ENCODE measurements at places on chromosomes 5 and 9. TPM values are rescaled to one million over a fixed set of nuclear protein-coding genes. Genes with fewer than 3 reads are reported as not detected.

Gene FOXI1
- polyA plus RNA-seq = 7.1 TPM

Gene FUT7
- polyA plus RNA-seq = 0.08 TPM

Gene GABRA6
- not detected for polyA plus RNA-seq

Gene ZNF883
- 10.0 TPM for polyA plus RNA-seq

Gene UGT3A1
- polyA plus RNA-seq = 114 TPM

Gene CTXN3
- not detected for polyA plus RNA-seq

Gene CREBRF
- polyA plus RNA-seq = 22.4 TPM

Gene OCLN
- polyA plus RNA-seq = 35.6 TPM

Gene ZNF300
- 38.2 TPM for polyA plus RNA-seq

Gene ENC1
- polyA plus RNA-seq = 79.6 TPM

DNA sequence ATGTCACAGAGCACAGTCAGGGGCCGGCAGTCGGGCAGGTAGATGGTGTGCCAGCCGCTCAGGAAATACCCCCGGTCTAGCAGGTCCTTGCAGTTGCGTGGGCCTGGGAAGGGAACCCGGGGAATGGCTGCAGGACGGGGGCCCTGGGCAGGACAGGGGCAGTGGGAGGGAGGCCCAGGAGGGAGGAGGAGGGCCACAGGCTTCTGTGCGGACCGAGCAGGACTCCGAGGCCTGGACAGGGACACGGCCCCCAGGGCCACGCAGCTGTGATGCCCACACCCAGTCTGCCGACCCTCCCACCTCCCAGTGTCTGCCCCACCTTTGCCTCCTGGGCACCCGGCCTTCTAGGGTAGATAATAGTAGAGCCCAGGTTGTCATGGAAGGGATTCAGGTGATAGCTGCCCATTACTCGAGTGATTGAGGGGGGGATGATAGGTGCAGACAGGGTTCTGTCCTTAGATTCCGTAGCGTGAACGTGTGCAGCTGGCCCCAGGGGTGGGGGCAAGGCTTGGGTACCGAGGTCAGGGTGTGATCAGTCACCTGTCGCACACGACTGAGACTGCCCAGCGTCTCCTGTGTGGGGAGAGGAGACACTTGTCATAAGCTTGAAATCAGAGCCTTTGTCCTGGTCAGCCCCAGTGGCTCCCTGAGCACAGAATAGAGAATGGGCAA, 4.5 kb downstream of the FCN1 start:
- DNase-seq = no peak

DNA sequence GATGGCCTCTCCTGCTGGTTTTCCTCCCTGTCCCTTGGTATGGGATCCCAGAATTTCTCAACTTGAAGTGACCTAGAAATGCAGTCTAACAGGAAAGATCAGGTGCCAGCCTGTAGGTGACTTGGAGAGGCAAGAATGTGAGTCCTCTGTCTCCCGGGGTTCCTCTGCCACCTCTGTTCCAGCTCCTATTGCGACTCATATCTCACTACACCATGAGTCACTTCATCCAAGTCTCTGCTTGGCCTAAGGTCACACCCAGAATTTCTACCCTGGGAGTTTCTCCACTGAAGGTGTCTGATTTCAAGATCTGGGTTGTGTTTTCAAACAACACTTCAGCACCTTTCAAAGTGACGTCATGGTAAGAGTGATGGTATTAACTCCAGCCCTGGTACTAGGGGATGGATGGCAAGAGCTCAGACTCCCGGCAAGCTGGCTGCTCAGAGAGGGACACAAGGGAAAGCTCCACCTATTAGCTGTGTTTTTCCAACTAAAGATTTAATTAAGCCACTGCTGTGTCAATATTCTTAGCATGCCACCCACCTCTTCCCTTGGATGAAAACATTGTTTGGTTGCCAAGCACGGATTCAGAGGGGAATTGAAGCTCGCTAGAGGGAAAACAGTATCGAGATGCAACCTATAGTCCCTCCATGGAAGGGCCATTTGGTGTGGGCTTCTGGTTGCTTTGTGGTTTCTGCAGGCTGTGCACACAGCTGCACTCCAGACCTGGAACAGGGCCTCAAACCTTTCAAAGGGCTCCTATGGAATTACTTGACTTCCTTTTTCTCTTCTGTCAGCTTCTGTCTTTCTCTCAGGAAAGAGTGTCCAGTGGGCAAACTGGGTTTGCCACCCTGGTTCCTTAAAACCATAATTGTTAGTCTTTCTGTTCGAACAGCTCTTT, 205.7 kb downstream of the GAS1 start:
- no peak for DNase-seq

- DNase-seq = no peak
Measured at GRCh38 chr5:43646992-43647391, 44.0 kb downstream of the NNT start.

- no peak for DNase-seq
Measured at GRCh38 chr5:67133217-67133616, 63.4 kb downstream of the CD180 start.

DNA sequence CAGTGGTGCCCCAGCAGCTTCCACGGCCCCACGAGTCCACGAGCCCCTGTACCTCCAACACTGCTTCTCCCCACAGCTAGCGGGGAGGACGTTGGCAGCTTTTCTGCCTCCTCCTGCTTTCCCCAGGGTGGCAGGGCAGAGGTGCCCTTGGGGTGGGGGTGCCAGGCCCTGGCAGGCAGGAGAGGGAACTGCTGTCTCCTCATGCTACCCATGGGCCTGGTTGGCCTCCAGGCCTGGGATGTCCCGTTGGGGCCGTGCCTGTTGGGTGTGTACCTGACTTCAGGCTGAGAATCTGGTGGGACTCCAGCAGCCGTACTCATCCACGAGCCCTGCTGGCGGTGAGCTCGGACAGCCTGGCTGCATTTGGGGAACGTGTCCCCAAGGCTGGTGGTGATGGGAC, 27.3 kb downstream of the RXRA start:
- DNase-seq = no peak

DNA sequence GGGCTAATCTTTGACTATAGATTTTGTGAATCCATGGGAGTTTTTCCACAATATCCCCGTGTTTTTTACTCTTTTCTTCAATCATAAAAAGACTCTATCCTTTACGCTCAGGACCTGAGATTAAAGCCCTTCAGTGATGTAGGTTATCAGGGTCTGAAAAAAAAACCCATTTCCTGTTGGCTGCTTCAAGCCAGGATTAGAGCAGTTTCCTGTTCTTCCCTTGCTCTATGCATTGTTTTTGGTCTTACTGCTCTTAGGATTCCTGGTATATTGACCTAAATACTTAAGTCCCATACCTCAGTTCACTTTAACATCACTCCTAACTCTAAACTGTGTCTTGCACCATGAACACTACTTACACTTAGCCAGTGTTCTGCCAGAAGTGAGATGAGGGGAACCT, 319.3 kb upstream of the CHD1 start:
- no peak for DNase-seq

DNA sequence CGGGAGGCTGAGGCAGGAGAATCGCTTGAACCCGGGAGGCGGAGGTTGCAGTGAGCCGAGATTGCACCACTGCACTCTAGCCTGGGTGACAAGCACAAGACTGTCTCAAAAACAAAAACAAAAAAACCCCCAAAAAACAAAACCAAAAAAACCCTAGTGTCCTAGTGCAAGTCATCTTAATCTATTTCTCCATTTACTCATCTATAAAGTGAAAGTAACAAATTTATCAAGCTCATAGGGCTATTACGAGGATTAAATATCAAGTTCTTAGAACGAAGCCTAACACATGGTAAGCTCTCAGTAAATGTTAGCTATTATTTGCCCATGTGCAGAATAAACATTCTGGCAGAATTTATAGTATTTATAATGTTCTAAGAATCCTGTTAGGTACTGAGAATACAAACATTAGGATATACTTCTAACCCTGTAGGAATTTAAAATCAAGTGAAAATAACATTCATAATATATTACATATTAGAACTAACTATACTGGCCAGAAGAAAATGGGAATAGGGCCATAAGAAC, 45.0 kb downstream of the GOLPH3 start:
- DNase-seq = no peak

DNA sequence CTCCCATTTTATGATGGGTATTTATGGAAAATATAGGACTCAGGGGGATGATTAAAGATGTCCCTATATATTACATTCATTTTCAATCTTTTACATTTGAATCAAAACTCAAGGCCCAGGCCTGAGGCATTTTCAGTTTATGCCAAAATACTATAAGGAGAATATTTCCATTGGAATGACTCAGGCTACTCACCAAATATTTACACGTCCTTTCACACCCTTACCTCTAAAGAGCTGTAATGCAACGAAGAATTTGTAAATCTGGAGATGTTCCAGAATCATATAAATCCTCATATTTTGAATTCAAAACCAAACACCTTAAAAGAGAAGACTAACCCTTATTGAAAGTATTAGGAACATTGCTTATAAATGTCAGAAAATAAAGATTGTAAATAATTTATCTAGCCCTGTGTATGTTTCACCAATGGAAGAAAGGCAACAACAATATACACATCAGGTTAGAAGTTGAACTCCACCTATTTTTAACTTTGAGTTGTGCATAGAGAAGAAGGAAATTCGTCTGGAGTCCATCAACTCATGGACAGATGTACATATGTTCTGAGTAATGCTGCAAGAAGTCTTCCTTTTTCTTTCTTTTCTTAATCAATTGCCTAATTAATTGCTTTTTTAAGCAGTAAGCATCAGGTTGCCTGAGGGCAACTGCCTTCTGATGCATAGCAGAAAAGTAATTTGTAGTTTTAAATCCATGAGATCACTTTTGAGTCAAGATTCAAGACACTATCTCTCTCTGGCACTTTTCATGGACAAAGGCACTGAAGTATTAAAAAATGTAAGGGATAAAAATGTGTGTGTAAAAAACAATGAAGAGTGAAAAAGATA, 579.3 kb upstream of the RGMB start:
- no peak for DNase-seq

DNA sequence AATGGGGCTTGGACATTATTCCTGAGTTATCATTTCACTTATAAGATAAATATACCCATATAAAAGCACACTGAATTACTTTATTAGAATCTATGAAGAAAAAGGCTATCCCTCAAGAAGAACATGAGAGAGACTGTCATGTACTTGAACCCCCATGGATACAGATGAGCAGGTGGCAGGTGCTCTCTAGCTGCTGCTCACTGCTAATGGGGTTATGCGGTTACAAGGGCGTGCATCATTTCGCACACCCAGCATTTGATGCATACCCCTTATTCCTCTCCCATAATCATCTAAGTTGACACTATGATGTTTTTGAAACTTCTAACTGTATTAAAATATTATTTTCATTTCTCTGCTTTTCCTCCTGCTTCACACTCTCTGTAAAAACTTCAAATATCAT, 16.4 kb downstream of the ITK start:
- no peak for DNase-seq

DNA sequence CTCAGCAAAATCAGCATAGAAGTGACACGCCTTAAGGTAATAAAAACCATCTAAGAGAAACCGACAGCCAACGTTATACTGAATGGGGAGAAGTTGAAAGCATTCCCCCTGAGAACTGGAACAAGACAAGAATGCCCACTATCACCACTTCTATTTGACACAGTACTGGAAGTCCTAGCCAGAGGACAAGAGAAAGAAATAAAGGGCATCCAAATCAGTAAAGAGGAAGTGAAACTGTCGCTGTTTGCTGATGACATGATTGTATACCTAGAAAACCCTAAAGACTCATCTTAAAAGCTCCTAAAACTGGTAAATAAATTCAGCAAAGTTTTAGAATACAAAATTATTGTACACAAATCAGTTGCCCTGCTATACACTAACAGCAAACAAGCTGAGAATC, 393.3 kb downstream of the KIF4B start:
- no peak for DNase-seq

DNA sequence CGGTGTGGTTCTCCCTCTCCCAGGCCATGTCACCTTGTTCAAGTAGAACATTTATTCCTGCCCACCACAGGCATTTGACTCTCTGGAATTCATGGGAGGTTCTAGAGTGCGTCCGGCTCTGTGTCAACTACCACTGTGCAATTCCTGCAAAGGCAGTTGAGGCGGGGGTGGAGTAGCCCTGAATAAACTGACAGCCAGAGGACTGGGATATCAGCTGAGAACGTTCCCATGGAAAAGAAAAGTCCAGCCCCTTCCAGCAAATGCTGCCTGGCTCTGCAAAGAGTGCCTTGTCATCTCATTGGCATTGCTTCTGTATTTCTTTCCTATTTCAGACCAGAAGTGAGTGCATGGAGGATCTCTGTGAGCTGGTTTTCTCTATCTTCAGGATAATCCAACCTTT, 18.9 kb upstream of the MEGF9 start:
- DNase-seq = no peak

DNA sequence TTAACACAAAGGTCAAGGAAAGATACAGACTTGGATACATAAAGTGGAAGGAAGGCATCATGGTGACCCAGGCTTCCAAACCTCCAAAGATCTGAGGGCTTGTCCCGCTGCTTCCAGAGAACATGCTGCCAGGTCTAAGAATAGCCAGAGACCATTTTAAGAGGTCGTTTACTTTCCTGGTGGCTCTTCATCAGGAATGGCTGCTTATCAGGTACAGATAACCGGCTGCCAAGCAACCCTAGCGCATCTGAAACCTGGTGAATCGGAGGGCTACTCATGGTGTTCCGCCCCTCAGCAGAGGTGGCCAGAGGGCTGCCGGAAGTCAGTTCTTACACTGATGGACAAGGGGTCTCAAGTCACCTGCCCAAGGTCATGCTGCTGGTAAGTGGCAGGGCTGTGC, 251.3 kb upstream of the DAP start:
- no peak for DNase-seq

GRCh38 chr9:99392986-99393385, 170.9 kb downstream of the SEC61B start:
- no peak for DNase-seq

- no peak for DNase-seq
Measured at GRCh38 chr5:178533136-178533535, 57.1 kb downstream of the COL23A1 start.

DNA sequence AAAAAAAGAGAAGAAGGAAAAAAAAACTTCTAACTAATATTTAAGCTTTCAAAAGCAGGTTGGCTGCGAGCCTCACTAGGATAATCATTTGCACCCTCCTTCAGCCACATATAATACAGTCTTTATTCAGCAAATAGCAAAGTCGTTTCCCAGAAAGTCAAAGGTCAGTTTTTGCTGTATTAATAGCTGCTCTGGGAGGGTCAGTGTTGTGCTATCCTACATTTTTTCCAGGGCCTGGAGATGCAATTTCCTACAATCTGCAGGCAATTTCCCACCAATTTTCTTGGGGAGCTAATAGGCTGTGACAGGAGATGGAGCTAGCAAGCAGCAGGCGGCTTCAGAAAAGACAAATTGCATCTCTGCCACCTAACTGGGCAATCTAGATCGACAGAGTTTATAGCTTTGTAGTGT, 136.8 kb downstream of the TLE1 start:
- DNase-seq = no peak

- DNase-seq = no peak
Measured at GRCh38 chr5:83957188-83957587, 236.5 kb upstream of the HAPLN1 start.

Measured in left renal cortex interstitium (tissue), 4 donors.